ENCODE measurements at places on chromosomes 3 and 15.

DNA sequence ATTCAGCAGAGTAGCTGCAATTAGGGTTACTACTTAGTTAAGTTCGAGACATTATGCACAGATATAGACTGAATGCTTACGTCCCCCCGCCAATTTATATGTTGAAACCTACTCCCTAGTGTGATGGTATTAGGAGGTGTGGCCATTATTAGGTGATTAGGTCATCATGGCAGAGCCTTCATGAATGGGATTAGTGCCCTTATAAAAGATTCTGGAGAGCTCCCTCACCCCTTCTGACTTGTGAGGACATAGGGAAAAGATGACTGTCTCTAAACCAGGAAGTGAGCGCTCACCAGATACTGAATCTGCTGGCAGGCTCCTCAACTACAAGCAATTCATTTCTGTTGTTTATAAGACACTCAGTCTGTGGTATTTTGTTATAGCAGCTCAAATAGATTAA, 25.6 kb upstream of the TEX9 start:
- no peak for DNase-seq

DNA sequence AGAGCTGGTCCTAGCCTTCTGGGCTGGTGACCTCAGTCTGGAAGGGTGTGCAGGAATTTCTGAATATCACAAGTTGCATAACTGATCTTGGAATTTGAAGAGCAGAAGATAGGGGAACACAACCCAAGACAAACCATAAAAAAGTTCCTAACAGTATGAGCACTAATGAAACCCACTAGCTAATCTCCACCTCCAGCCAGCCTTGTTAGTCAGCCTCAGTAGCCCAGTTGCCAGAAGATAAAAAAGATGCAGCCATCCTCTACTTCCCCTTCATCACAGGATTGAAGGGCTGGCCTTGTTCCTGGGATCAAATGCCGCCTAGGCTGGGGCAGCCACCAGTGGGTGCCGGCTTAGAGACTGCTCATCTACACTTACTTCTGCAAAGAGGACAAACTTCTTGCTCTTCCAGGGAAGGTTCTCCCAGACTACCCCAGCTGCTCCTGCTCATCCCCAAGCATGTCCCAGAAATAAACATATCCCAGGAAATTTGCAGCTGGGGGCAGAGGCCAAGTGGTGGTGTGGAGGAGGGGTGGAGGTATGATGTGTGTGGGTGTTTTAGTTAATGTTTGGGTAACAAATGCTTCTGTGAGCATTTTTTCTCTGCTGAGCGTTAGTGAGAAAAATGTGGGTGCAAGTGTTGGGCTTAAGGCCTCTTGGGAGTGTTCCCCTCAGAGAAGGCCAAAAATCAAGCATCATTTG, 9.2 kb upstream of the ITGA11 start:
- peak; percentile 57 for DNase-seq

DNA sequence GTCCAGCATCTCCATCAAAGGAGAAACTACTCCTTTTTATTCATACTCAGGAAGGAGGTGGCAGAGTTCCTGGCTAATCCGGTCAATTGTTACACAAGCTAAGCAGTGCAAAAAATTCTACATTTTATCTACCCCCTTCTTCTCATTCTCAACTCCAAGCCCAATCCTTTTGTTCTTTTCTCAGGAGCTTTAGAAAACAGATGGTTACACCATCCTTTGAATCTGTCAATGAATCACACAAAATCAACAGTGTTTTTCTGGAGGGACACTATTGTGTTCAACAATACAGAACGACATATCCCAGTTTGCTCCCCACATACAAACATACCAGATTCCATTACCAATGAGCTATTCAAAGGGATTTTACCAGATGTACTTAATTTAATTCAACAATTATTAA, 362.1 kb downstream of the MAGI1 start:
- no peak for DNase-seq

DNA sequence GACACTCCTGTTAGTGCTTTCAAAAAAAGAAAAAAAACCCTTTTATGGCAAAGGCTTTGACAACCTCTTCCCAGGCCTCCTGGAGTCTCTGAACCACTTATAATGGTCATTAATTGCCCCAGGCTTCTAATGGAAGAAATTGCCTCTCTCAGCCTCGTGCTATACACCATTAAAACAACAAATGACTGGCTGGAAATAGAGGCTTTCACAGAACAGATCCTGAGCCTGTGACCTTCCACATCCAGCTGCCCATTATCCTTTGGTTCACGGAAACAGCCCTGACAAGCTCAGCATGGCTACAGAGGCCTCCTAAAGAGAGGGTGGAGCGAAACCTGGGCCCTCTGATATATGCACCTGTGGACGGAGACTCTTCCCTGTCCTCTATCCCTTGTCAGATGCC, 26.8 kb upstream of the MKRN3 start:
- DNase-seq, result no peak

GRCh38 chr3:191484461-191484860, 23.5 kb downstream of the PYDC2 start:
- no peak for DNase-seq

DNA sequence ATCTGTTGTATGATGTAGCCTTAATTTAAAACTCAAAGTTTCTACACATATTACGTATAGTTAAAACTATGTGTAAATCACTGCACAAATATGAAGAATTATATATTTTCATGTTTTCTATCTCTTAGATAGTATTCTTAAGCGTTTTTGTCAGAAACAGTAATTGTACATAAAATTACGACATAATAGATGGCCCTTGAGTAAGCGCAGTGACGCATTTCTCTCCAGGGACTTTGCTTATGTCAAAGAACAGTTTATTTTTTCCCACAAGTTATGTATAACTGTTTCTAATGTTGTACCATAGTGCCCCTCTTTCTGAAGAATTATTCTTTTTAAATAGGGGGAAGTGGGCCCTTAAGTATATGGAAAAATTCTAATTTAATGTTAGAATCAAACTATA, 934.0 kb downstream of the VGLL3 start:
- no peak for DNase-seq
